Fibroblast of skin of left quadriceps (primary cell): ENCODE measurements at places on chromosomes 11 and 22.

- no peak for DNase-seq
These were observed 3.3 kb upstream of the FXYD2 start for GRCh38 chr11:117827521-117828511.

DNA sequence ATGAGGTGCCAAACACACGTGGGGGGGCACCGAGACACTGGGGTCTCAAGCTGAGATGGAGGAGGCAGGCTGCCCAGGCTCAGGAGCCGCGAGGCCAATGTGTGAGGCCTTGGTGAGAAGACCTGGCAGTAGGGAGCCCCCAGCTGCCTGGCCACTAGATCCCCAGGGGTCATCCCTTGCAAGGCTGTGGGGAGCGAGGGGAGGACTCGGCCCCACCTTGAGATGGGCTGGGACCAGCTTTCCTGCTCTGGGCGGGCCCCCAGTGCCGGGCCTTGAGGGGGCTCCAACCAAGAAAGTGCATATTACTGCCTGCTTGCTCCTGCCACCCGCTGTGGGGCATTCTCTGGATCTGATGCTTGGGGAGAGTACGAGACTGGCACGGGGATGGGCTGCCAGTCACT, 107.0 kb downstream of the CTTN start:
- no peak for DNase-seq

- DNase-seq: no peak
These were observed 49.7 kb downstream of the LINC01488 start for GRCh38 chr11:69531071-69531716.

DNA sequence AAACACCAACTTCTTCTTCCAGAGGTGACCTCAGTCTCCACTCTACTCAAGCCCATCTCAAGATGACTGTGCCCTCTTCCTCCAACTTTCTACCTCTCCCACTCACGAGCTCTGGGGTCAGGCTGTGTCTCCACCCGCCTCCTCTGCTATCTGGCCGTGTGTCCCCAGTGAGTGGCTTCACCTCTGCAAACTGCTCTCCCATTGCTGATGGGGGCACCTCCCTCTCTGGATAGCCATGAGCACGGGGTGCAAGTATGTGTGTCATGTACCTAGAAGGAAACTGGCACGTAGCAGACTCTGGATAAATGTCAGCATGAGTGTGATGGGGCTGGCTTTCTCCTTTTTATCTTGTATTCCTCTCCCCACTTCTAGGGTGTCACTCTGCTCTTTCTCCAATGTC, 18.3 kb upstream of the RAC2 start:
- DNase-seq: no peak

- DNase-seq: no peak
These were observed 23.8 kb downstream of the OSBP2 start for GRCh38 chr22:30718491-30718890.

DNA sequence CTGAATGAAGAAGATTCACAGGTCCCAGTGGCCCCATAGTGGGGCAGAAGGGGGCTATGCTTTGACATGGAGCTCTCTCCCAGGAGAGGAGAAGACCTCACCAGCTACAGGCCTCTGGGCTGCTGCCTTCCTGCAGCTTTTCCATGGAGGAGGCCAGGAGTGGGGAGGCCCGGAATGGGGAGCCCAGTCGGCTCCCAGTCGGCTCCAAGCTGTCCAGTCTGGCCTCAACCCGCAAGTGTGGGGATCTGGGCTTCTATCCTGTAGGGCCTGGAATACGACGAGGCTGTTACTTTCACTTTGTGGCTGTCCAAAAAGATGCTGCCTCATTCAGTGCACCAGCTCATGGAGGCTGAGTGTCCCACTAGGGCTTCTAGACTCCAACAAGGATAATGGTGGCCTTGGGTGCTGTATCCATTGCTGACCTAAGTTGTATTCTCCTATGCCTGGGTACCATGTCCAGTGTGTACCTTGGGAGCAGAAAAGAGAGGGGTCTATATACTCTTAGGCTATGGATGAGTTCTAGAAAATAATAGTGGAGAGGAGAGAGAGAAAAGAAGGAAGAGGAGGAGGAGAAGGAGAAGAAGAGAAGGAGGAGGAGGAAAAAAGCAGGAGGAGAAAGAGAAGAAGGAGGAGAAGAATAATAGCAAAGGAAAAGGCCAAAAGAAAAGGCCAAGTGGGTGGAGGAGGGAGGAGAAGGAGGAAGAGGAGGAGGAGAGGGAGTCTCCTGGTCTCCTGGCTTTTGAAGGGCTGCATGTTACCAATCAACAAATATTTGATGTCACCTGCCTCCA, 1.1 kb downstream of the MYO18B start:
- DNase-seq: no peak

DNA sequence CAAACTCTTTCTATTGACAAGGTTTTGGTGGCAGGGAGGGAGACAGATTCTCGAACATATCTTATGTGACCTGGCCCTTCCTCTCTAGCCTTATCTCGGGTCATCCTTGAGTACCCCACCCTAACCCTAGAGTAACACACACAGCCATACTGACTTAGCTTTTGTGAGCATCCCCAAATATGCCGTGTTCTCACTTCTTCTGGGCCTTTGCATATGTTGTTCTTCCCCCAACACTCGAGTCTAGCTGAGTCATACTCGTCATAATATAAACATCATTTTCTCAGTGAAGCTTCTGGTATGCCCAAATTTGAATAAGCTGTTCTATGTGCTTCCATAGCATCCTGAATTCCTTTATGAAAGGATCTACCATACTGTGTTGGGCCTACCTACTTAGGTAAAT, 8.0 kb downstream of the TTC17 start:
- DNase-seq: no peak

- no peak for DNase-seq
These were observed 34.1 kb downstream of the ARAP1 start for GRCh38 chr11:72718101-72718501.
